GM12864 (cell line): ENCODE measurements at places on chromosomes 16 and 17.

- no peak for DNase-seq
Observed at GRCh38 chr17:45341533-45342158, 24.8 kb upstream of the MAP3K14 start.

DNA sequence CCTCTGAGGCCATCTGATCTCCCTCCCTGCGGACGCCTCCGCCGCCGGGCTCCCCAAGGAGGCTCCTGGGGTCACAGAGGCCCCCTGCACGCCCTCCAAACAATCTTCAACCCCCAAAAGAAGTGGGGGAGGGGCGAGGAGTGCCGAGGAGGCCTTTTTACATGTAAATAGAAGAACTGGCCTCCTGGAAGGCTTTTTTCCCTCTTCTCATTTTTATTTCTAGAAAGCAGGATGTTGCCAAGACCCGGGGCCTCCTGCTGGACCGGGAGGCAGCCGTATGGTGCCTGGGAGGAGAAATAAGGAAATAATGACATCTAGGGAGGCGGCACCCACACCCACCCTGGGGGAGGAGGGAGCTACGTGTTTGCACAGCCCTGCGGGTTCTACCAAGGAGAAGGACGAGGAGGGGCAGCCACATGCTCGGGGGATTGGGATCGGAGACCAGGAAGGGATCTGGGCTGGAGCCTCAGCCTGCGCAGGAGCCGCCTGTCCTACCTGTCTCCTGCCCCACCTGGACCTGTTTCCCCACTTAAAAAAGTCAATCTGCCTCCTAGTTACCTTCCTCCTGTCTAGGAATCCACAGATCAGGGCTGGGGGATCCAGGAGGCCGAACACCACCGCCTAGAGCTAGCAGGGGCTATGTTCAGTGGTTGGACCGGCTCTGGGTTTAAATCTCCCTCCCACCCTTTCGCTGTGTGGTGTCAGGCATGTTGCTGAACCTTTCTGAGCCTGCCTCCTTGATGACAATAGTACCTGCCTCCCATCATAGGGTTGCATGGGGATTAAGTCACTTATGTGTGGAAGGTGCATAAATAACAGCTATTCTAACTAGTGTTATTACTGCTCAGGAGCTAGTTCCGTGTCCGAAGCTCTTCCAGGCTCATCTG lies 175.7 kb upstream of the GSE1 start:
- DNase-seq = no peak

GRCh38 chr16:14353340-14353739 lies 276.7 kb downstream of the PARN start:
- no peak for DNase-seq

- DNase-seq = no peak
Observed at GRCh38 chr17:9410301-9410700, 165.3 kb downstream of the STX8 start.

GRCh38 chr17:78027121-78027520 lies 68.6 kb downstream of the TNRC6C start:
- DNase-seq = no peak

GRCh38 chr17:48004983-48005382 lies 32.6 kb downstream of the COPZ2 start:
- DNase-seq = no peak

- no peak for DNase-seq
Observed at GRCh38 chr17:79473111-79473875, 137.6 kb downstream of the RBFOX3 start.

DNA sequence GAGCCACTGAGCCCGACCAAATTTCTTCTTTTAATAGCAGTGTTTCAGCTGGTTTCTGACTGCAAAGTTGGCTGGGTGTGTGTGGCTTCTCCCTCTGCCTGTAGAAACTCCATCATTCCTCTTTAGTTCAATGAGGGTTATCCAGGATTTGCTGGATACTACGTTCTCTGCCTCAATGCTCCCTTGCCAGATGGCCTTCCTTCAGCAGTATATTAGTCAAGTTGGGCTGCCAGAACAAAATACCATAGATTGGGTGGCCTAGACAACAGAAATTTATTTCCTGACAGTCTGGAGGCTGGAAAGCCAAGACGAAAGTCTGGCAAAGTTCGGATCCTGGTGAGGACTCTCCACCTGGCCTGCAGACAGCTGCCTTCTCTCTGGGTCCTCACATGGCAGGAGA lies 103.7 kb downstream of the NOG start:
- DNase-seq = no peak

DNA sequence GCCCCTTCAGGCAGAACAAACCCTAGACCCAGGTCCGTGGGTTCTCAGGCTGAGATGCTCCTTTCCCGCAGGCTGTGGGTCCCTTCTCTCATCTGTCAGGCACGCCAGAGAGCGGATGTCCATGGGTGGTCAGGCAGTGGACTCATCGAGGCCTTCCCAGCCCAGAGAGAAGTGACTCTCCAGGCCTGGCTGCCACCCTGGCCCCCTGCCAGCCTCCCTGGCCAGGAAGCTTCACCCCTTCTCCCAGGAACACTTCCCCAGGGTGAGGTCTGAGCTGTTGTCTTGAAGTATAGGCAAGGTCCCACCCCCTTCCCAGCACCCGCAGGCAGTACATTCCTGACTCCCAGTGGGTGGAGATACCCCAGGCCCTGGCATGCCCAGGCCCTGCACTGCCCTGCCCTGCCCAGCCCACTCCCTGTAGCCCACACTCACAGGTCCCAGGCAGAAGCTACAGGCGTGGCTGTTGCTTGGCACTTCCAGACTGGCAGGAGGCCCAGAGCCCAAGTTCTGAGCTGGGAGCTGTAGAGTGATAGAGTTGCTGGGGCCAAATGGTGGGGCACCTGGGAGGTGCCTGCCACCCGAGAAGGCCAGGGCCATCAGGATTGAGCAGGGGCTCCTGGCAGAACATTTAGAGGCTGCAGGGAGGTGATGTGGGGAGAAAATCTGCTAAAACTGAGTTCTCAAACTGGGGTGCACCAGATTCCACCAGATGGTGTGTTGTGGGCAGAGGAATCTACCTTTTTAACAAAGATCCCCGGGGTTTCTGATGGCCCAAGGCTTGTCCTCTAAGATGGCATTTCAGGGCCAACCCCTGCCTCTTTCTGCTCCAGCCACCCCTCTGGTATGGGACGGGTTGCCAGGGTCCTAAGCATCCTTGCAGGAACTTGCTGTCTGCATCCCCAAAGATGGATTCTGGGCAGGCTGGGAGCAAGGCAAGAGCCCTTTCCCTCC lies 6.7 kb downstream of the ITGA3 start:
- no peak for DNase-seq

DNA sequence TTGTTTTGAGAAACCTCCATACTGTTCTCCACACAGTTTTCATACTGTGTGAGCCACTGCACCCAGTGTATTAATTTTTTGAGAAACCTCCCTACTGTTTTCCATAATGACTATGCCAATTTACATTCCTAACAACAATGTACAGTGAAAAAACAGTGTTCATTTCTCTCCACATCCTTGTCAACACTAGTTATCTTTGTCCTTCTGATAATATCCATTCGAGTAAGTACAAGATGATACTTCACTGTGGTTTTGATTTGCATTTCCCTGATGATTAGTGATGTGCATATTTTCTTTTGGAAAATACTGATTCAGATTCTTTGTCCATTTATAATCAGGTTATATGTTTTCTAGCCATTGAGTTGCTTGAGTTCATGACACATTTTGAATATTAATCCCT lies 462.0 kb downstream of the CDH11 start:
- DNase-seq = no peak

- DNase-seq = no peak
Observed at GRCh38 chr16:27414788-27415431, 12.9 kb downstream of the IL21R start.

- DNase-seq = no peak
Observed at GRCh38 chr17:27408891-27409290, 47.4 kb upstream of the KSR1 start.

GRCh38 chr16:70290949-70291519 lies 1.7 kb upstream of the AARS1 start:
- no peak for DNase-seq

GRCh38 chr16:73298562-73298961 lies 250.6 kb upstream of the ZFHX3 start:
- no peak for DNase-seq

DNA sequence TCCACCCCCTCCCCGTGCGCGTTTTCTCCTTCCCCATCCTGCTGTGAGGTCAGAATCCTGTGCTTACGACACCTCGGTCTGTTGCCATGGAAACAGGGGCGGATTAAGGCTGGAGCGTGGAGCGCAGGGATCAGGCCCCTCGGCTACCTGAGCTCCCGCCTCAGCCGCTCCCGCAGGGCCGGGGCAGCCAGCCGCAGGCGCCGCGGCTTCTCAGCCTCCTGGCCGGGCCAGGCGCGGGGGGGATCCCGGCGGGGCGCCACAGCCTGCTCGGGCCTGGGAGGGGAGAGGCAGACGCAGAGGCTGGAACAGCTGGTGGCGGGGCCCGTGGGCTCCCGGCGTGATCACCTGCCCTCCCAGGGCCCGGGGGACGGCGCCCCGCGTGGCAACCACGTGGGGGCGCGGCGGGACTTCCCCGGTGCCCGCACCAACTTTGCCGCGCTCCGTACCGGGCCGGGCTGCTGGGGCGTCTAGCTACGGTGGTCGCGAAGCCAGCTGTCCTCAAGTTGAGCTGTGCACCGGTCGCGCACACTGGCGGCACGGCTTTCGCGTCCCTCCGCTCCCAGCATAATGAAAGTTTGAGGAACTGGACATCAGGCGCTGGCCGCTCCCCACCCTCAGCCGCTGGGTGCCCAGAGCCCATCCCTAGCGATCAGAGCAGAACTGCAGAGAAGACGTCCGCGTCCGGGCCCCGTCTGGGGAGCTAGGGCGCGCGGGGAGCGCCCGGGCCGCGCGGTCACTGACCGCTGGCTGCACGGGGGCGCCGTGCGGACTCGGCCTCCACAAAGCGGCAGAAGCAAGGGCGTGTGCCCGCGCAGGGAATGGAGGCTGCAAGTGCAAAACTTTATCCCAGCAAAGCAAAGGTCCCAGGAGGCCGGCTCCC lies 1.2 kb downstream of the RTN4RL1 start:
- DNase-seq = no peak

- no peak for DNase-seq
Observed at GRCh38 chr16:65940711-65941110, 425.8 kb upstream of the CDH5 start.

DNA sequence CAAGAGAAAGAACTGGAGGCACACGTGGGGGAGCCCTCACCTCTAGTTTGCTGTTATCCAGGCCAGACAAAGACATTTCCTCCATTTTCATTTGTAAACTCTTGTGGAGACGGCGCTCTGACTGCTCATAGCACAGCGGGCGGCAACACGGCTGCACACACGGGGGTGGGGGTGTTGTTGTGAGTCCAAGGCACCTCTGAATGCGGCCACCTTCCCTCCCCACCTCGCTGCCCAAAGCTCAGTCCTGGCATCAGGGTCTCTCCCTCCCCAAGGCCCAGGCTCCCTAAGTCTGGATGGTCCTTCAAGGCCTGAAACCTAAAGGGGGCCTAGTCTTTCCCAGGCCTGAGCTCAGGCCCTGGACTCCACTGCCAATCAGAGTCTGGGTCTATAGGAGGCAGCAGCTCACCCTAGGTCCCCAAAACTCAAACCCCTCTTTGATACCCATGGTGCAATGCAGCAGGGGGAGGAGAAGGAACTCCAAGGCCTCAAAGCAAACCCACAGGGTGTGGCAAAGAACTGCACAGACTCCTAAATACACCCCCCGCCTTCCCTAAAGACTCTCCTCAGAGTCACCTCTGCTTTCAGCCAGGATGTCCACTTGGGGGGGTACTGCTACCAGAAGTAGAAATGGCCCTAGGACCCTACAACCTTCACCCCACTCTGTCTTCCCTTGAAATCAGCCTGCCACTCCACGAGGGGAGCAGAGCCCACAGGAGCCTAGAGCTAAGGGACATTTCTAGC lies 1.5 kb downstream of the ATXN7L3 start:
- peak; percentile 55 for DNase-seq

DNA sequence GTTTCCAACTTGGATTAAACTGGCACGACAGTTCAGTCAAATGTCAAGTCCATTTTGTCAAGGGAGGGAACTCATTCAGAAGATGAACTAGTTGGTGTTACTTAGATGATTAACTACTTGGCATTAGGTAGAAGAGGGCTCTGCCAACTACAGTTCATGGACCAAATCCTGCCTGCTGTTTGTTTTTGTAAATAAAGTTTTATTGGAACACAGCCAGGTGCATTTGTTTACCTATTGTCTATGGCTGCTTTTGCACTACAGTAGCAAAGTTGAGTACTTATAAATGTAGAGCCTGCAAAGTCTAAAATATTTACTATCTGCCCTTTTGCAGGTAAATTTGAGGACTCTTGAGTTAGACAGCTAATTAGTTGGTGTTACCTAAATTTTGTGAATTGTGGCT lies 410.0 kb downstream of the MAF start:
- DNase-seq = no peak

- no peak for DNase-seq
Observed at GRCh38 chr17:57954397-57955182, 622 bp downstream of the CUEDC1 start.

GRCh38 chr17:74234486-74234885 lies 21.1 kb downstream of the TTYH2 start:
- DNase-seq = no peak

GRCh38 chr16:80092681-80093080 lies 448.1 kb upstream of the DYNLRB2 start:
- DNase-seq = no peak

- DNase-seq = no peak
Observed at GRCh38 chr16:73569266-73569980, 521.5 kb upstream of the ZFHX3 start.

DNA sequence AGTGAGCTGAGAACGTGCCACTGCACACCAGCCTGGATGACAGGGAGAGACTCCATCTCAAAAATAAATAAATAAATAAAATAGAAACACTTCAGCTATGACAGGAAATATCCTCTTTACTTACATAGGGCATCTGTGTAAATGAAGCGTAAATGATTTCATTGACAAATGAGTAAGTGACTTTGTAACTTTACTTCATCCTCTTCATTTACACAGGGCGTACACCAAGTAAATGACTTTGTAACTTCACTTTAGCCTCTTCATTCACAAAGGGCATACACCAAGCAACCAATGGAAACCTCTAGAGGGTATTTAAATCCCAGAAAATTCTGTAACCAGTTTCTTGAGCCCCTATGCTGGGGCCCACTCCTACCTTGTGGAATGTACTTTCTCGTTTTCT lies 16.2 kb upstream of the KLHDC4 start:
- no peak for DNase-seq

DNA sequence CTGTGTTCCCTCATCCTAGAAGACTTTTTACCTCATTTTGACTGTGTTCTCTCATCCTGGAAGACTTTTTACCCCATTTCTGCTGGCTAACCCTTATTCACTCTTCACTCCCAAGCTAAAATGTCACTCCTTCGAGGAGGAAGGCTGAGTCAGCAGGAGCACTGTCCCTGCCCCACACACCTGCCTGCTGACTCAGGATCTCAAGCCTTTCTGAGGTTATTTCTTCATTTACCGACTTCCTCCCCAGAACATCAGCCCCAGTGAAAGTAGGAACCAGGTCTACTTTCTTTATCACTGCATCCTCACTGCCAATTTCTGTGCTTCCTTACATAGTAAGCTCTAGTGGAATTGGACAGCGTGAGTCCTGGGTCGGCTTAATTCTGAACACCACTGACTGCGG lies 220.6 kb downstream of the HS3ST4 start:
- DNase-seq = no peak

- no peak for DNase-seq
Observed at GRCh38 chr17:79189305-79189704, 114.7 kb downstream of the ENGASE start.

- DNase-seq = no peak
Observed at GRCh38 chr17:65085397-65085796, 28.9 kb upstream of the GNA13 start.

- DNase-seq = peak; percentile 16
Observed at GRCh38 chr16:79605999-79606398, 5.5 kb upstream of the MAF start.
